LHCN-M2 (cell line): ENCODE measurements at places on chromosomes 3 and 15.
A peak's percentile ranks its signal among the peaks of the same experiment; 100 is the strongest.

DNA sequence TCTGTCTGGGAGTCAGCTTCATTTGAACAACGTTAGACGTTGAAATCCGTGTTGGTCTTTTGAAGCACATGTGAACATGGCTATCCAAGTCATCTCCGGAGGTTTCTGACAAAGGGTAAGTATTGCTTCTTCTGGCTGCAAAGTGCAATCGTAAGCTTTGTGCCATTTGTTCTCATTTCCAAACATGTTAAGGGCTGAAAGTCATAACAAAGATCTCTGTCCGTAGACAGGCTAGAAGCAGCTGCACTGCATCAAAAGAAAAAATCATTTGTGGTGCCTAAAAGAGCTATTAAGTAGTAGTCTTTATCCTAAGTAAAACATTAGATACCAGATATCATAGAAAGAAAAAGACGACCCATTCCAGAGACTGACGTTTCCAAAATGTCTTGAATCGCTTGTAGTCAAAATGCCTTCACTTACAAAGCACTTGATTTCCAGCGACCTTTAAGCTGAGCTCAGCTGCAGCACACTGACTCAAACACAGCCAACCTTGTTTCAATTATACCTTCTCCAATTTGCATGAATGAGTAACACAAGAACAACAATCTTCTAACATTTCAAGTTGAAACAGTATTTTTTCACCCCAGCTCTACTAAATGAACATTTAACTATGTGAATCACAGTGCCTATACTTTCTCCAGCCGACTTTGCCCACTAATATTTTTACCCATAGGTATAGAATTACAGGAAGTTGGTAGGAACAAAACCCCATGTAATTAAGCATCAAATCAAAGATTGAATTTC, 76.6 kb downstream of the NEDD4 start:
- peak; percentile 69 for DNase-seq

DNA sequence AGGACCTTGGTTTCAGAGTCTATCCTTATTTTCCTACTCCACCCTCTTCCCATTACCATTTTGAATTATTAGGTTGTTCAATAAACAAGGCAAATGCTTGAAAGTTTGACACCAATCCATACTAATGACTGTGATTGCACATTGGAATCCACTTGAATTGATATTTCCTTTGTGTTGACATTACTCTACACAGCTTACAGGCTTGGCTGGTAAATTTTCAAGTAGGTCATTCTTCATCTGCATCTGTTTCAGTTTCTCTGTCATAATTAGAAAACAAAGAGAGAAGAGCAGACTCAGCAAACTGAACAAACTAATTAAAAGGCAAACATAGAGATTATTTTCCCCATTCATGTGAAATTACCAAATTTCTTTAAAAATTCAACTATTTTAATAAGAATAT, 732.9 kb upstream of the BCHE start:
- no peak for DNase-seq

DNA sequence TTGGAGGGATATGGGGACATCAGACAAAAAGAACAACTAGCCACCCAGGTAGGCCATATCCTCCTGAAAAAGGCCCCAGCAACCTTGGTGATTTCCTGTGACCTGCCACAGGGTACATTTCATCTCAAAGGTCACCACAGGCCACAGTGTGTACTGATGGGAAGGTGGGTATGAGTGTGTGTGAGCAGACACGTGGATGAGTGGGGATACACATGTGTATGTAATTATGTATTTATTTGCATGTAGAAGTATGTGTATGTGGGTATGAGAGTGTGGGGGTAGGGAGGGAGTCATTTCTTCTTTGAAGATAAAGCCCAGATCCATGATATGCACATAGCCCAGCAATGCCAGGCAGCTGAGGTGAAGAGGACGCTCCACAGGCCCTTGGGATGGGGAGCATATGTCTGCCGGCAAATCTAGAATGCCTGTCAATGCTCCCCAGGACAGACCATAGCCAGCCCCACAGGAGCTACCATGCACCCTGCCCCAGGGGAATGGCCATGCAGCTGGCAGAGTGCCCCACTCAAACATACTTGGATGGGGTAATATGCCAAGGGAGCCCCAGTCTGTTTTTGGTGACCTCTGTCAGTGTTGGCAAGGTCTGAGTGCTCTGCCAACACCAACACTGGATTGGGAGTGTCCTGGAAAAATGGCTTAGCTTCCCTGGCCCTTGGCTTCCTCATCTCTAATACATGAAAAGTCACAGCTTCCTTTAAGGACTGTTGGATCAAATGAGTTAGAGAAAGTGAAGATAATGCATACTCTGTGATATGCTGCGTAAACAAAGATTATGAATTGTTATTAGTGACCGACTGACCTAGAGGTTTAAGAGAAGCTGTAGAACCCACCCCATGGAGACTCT, 42.4 kb downstream of the RAB6B start:
- DNase-seq = no peak

DNA sequence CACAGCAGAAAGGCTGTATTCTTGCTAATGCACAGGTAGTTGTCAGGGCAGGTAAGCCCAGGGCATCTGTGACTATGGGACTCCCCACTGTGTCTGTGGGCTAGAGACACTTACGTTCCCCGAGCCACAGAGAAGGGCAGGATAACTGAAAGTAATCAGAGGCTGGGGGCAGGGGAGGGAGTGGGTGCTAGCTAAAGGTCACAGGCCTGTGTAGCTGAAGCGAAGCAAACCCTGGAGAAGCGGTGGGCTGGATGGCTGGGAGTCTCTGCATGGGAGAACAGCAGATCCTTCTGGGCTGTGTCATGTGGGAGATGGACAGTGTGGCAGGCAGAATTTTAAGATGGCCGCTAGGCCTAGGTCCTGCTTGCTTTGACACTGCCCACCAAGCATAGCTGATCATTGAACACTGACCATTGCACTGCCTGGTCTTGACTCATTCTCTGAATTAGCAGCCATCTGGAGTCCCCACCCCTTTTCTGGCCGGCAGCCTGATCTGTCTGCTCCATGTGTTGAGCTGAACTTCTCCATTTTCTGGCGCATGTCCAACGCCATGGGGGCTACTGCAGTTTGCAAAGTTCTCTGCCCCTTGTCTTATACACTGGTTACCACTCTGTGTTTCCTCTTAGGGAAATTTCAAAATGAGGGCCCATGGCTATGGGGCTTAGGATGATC, 110.0 kb downstream of the DGKG start:
- peak; percentile 16 for DNase-seq

DNA sequence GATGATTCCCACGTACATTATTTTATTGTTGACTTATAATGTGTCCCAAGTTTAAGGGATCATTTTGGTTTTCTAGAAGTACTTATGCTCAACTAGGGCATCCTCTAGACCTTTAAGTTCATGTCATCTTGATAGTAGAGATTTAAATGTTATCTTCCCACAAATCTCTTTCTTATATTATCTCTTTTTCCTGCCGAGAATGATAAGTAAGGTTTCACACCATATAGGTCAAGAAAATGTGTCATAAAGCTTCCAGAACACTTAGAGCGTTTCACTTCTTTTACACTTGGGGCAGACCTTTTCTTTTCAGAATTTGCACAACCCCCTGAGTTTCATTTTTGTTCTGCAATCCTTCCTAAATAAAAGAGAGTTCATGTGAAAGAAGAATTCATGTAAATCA, 142.0 kb upstream of the CBLB start:
- DNase-seq = no peak

DNA sequence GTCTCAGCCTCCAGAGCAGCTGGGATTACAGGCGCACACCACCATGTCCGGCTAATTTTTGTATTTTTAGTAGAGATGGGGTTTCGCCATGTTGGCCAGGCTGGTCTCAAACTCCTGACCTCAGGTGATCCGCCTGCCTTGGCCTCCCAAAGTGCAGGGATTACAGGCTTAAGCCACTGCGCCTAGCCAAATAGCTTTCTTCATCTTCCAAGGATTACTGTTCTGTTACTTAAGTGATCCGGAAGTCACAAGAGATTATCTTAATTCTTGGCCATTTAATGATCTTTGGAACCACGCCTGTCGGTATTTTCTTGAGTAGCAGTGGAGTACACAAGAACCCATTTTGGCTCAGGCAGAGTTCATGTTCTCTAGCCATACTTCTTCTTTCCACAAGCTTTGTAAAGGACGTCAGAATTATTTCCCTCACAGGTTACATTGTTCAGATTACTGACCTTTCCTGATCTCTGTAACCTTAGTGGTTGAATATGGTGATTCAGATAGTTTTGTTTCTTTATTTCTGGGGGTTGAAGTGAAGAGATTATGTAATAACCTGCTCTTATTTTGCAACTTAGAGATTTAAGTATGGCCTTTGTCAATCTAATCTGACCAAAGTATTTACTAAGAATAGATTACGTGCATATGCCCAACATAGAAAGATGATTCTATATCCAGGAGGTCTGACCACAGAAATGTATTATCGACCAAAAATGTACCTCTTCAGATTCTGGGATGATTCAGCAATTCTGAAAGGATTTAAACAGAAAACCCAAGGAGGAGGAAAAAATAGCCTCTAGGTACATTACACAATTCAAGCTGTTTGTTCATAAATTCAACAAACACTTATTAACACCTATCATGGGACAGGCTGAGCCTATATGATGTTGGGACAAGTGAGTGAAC, 132.2 kb downstream of the GREM1 start:
- DNase-seq = peak; percentile 91

DNA sequence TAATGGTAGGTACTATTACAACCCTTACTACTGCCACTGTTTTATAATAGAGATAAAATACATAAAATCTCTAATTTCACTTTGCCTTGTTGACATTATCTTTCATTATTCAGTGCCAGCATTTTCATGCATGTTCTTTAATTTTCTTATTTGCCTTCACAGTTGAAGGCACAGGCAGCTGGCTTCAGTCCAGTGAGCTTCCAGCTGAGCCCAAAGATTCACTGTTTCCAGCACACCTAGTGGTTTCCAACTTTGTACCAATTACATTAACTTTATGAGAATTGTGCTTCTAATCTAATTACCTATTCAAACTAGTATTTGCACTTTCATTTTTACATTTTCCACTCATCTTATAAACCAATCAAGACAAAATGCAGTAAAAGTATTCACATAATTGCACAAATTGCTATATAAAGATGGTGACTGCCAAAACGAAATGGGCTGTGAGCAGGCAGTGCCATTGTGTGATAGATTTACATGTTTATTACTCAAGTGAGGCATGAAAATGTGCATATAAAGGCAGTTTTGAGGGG, 228.3 kb downstream of the MFSD1 start:
- no peak for DNase-seq

- DNase-seq = no peak
Measured at GRCh38 chr3:26984416-26985390, 362.1 kb downstream of the LRRC3B start.

GRCh38 chr3:72067721-72068120, 282.8 kb upstream of the PROK2 start:
- no peak for DNase-seq

GRCh38 chr3:169237201-169237600, 426.3 kb downstream of the MECOM start:
- DNase-seq = no peak

- DNase-seq = peak; percentile 8
Measured at GRCh38 chr3:171569571-171570132, 109.4 kb upstream of the TNIK start.

- DNase-seq = peak; percentile 62
Measured at GRCh38 chr3:100893590-100893989, 99.6 kb downstream of the ABI3BP start.

DNA sequence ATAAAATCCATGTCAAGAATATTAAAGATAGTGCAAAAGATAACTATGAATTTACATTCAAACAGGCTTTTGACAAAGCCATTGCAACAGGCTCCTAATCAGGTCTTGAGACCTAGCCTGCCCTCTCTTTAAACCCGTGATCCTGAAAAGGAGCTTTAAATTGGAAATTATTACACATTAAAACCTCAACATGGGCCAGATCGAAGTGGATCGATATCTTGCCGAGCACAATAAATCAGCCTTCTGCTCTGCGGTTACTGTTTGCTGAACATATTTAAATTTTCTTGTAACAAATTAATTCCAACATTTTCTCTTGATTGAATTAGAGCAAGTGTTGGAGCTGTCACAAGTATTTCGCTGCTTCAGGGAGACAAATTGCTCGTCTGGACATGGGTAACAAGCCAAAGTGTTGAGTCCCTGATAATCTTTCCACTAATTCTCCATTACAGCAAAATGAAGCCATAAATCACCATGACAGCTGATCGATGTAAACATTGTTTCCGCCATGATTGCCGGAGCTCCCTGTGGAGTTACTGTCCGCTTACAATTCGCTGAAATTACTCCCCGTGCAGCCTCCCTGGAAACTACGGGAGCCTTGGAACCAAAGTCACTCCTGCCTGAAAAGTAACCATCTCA, 47.6 kb downstream of the SHOX2 start:
- DNase-seq = no peak

DNA sequence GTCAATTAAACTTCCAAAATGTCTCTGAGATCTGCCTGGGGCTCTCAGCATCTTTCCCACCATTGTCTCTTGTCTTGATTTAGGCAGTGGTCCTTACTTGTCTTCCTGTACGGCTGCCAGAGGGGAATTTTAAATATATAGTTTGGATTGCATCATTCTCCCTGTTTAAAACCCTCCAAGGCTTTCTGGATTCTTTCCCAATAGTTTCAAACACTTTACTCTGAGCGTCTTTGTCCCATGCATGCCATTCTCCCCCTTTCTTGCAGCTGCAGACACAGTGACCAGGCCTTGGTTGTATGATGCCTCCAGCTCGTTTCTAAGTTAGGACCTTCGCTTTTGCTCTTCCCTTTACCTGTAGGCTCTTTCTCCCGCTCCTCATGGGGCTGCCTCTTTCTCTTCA, 323.3 kb upstream of the CTNNB1 start:
- DNase-seq = no peak

DNA sequence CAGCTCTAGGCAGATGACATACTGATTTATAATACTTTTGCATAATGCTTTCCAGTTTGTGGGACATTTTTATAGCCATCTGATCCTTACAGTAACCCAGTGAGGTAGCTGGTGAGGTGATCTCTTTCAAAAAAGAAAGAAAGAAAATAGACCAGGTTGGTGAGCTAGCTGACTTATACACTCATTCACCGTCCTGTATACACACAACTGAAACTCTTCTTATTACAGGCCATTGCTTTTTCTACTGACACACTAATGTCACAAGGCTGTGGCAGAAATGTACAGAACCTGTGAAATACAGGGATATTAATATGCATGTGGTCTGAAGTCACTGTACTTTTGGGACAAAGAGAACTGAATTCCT, 150.2 kb upstream of the BHLHE40 start:
- DNase-seq = no peak

GRCh38 chr3:127097481-127097880, 95.5 kb upstream of the PRR23E start:
- no peak for DNase-seq
